ENCODE measurements at places on chromosomes 16 and 17.

DNA sequence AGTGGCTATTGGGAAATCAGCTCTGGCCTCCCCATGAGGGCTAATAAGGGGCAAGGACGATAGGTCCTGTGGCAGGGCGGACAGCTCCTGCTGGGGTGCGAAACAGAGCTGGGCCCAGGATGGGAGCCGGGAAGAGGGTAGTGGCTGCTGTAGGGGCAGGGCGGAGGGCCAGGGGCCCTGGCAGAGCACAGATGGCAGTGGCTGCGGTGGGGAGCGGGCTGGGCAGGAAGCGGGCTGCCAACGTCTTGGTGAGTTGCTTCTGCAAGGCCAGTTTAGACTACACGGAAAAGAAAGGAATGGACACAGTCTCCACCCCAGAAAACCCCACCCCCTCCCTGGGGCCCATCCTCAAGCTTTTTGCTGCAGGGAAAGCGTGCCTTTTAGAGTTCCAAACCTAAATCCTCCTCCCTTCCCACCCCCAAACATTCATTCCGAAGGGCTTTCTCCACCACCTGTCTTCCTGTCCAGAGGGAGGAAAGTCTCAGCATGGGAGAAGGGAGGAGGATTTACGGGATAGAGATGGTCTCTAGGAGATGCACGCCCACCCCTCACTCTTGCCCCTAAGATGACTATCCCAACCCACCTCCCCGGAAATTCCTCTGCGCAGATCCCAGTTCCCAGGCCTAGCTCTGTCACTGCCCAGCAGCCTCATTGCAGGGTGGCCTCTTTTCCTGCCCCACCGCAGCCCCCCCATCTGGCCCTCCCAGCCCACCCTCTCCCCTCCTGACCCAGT is 7.1 kb downstream of the NKIRAS2 start:
- no peak for DNase-seq

DNA sequence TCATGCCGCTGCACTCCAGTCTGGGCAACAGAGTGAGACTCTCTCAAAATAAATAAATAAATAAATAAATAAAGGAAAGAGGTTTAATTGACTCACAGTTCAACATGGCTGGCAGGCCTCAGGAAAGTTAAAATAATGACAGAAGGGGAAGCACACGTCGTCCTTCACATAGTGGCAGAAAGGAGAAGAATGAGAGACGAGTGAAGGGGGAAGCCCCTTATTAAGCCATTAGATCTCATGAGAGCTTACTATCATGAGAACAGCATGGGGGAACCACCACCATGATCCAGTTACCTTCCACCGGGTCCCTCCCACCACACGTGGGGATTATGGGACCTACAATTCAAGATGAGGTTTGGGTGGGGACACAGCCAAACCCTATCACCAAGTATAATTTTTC is 54.5 kb downstream of the PAFAH1B1 start:
- no peak for DNase-seq

GRCh38 chr16:6864671-6865070 is 468.0 kb upstream of the RBFOX1 start:
- no peak for DNase-seq

DNA sequence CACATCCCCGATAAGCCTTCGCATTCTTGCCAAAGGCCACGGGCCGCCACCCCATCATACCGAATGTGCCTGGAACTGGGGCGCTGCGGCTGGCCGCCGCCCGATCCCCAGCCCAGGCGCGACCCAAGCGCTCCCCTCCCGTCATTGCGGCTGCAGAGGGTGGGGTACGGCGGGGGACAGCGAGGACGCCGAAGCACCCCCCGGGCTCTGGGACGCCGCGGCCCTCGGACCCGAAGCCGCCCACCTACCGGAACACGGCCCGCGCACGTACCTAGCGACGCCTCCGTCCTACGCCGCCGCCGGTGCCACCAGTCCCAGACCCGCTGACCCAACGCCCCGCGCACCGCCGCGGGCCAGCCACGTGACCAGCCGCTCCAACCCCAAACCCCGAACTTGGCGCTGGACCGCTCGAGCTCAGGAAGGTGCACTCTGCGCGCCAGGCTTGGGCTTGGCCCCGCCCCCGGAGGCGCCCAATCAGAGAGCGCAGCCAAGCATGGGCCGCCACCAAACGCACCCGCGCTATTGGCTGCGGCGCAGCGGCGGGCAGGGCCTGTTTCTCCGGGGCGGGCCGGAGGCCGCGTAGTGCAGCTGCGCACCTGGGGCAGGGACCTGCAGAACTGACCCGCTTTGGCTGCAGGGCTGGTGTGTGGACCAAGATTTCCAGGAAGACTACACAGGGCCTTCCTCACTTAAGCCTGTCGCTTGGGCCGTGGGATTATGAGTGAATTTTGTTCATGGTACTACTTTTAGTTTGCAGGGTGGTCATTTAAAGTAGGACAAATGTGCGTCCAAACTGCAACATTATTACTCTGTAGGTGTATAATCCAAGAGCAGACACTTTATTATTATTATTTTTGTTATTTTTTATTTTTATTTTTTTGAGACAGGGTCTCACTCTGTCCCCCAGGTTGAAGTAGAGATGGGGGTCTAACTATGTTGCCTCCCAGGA is at the start of gene SHMT1:
SHMT1 (minus strand) TSS at position 450 of the 949 bp plus-strand sequence. CDS start 7,569 bp downstream, outside the sequence.
- DNase-seq = peak; percentile 95

GRCh38 chr16:58699151-58699550 is 14.6 kb upstream of the SLC38A7 start:
- DNase-seq = no peak

DNA sequence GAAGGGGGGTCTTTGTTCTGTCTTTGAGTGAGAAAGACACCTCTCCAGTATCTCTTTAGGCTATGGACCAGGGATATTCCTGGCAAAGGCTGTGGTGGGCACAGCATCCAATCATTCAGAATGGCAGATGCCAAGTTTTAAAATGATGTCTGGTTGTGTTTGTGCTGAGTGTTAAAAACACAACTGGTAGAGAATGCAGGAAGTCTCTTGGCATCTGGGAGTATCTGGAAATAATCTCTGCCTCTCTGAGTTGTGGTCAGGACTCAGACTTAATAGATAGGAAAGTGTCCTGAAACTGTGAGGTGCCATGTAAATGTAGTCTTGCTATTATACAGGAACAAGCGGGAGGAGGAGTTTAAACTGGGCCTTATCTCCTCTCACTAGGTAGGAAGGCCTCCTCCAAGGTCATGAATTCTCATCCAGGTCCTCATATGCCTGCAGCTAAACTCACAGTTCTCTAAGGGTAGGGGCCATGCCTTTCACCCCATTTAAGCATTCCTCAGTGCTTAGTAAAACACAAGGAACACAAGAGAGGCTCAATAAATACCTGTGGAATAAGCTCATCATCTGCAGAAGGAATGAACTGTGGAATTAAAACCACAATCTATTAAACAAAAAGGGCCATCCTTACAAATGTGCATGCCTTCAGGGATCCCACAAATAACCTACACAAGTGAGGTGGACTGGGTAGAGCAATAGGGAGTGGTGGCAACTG is 317.6 kb downstream of the CBLN1 start:
- DNase-seq = no peak

DNA sequence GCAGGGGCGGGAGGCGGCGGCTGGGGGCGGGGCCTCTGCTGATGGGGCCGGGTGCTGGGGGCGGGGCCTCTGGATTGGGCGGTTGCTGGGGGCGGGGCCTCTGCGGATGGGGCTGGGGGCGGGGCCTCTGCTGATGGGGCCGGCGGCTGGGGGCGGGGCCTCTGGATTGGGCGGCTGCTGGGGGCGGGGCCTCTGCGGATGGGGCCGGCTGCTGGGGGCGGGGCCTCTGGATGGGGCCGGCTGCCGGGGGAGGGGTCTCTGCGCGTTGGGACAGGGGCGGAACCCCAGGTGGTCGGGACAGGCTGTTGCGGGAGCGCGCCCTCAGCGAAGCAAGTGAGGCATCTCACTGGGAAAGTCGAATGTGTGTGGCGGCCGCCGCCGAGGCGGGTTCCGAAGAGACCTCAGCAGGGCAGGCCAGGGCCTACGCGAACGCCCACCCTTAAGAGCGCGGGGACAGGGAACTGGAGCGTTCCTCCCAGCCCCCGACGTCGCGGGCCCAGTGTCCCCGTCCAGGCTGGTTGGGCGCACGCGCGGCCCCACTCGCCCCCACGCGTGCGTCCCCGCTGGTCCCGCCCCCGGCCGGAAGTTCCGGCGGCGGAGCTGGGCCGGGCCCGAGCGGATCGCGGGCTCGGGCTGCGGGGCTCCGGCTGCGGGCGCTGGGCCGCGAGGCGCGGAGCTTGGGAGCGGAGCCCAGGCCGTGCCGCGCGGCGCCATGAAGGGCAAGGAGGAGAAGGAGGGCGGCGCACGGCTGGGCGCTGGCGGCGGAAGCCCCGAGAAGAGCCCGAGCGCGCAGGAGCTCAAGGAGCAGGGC is at the start of gene STUB1:
STUB1 (plus strand) TSS at position 597 of the 811 bp plus-strand sequence; CDS start at position 713, 116 bp downstream.
- DNase-seq = peak; percentile 95

DNA sequence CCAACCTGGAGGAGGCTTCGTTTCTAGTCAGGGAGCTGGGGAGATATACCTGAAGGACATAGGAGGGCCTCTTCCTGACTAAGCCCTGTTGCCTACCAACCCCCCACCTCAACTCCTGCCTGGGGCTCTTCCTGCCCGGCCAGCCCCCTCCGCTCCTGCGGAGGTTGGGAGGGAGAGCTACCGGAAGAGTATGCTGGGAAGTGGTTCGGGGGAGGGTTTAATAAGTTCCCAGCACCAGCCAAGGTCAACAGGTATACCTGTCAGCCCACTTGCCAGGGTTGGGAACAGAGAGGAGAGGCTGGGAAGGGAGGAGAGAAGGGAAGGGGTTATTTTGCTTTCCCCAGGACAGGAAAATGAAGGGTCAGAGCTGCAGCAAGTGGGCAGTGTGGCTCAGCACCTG is 4.7 kb downstream of the PPP1R1B start:
- DNase-seq = no peak

GRCh38 chr16:70160821-70161220 is 12.8 kb upstream of the CLEC18C start:
- peak; percentile 49 for DNase-seq

DNA sequence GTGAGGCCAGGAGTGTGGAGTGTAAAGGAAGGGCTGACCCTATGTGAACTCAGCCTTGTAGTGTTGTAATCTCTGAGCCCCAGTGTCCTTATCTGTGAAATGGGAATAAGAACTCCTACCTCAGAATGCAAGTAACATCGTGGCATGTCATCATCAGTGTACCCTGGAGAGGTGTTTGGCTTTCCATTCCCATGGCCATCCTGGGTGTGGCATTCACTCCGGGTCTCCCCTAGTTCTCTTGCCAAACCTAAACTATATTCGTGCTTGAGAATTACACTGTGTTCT is 1.9 kb downstream of the NXPH3 start:
- DNase-seq = no peak

DNA sequence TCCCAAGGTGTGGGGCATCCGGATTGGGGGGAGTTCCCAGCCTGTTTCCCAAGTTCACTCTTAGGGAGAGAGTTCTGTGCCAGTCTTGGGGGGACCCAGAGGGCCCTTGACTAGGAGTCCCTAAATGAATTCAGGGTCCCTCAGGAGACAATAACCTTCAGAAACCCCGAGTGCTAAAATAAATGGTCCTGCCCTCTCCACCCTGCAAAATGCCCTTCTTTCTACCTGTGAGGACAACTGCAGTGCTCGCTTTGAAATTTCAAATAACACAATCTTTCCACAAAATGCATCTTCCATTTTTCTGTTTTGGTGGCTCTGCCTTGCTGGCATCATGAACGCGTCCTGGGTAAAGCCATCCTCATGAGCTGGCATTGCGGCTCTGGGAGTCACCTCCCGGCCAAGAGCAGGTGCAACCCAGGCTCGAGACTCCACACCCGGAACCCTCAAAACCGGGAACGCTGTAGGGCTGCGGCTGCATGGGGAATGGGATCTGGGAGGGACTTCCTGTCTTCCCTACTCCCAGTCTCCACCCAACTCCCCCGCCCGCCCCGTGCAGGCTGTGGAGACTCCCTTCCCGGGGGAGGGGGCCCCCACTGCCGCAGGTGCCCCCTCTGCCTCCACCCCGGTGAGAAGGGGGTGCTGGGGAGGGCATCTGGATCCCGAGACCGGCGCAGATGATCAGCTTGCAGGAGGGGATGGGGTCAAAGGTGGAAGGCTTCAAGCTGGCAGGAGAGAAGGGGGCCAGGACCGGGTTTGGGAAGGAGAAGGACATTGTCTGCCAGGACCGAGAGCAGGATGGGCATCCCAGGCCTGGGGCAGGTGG is at the start of gene ZNF205:
ZNF205 (plus strand) TSS at position 529 of the 823 bp plus-strand sequence. CDS start 845 bp downstream, outside the sequence.
- DNase-seq = peak; percentile 83

DNA sequence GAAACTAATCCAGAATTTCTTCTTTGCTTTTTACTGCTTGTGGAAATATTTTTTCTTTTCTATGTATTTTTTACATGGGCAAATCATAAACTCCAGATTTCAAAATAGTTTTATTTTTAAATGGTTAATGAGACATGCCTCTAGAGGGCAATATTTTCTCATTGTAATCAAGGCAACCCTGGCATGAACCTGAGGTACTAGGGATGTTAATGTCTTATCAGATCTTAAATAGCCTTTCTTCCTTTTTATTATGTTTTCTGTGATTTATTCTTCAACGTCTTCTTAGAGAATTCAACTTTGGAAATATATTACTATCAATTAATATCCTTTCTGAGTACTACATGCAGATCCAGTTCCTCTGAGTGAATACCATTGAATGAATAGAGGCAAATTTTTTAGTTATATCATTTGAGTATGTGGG is 324.7 kb downstream of the BCAS3 start:
- no peak for DNase-seq

DNA sequence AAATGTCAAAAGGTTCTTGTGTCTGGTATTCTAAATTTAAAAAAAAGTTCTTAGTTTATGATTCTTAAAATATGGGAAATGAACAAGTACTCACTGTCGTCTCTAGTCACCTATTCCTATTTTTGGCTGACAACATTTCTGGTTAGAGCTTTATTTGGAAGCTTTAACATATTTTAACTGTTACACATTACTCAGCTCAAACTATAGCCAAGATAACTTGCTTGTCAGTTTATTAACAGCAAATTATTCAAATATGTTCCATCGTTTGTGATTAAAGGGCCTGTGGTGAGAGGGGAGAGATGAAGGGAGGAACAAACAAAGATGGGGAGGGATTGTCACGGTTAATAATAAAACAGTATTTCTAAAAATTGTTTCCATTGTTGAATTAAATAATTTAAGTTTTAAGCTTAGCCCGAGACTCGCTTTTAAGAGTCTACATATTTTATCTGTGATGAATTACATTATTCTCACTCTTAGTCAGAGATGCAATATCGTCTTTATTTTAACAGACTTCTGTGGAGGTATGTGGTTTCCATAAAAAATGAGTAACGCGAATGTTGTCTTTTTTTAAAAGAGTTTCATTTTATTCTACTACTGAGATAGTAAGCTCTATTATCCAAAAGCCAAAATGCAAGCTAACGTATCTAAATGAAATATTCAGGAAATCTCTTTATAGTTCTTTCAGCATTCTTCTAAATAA is 321.9 kb upstream of the PMFBP1 start:
- DNase-seq = no peak

DNA sequence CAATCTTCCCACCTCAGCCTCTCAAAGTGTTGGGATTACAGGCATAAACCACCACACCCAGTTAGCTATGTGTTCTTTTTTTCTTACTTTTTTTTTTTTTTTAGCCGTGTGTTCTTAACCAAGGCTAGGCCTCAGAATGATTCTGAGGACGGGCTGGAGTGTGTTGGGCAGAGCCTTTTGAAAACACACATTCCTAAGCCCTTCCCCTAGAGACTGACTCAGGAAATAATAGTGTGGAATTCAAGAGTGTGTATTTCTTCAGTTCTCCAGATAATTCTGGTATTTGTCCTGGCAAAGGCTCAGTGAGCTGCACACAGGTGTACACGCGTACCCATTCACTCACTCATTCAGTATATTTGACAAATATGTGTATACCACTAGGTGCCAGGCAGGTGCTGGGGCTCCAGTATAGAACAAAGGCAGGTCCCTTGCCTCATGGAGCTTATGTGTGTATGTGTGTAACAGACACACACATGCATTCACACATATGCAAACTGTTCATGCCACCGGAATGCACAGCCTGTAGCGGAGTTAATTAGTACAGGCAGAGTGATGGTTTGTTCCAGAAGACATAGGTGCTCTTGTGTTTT is 19.4 kb upstream of the NFATC3 start:
- DNase-seq = peak; percentile 36

GRCh38 chr17:28509789-28510188 is 3.6 kb downstream of the FOXN1 start:
- no peak for DNase-seq

Data from sciatic nerve (tissue), 2 donors.